ENCODE measurements at places on chromosomes 7 and 10. TPM values are rescaled to one million over a fixed set of nuclear protein-coding genes. Genes with fewer than 3 reads are reported as not detected.

The AKR1C2 gene
- 7.9 TPM for total RNA-seq

The PODXL gene
- 29.2 TPM for total RNA-seq

The TUBAL3 gene
- 0.34 TPM for total RNA-seq

The IGFBP1 gene
- total RNA-seq = not detected

The FAM180A gene
- total RNA-seq = 0.83 TPM

The PTPN20 gene
- total RNA-seq = 3.0 TPM

The CYP3A7 gene
- total RNA-seq = 0.26 TPM

The USP54 gene
- total RNA-seq = 47.3 TPM

The ARMC3 gene
- 0.42 TPM for total RNA-seq

The JAZF1 gene
- 30.4 TPM for total RNA-seq

The HOXA2 gene
- 5.4 TPM for total RNA-seq

The STMP1 gene
- total RNA-seq = 18.7 TPM

The MTPN gene
- 70.8 TPM for total RNA-seq

The ANKRD61 gene
- total RNA-seq = not detected

The RSPH10B gene
- total RNA-seq = not detected

The SUGCT gene
- 11.6 TPM for total RNA-seq

The COL28A1 gene
- total RNA-seq = 15.1 TPM

The ICA1 gene
- 7.4 TPM for total RNA-seq

The PRPF18 gene
- 24.2 TPM for total RNA-seq

The OPN4 gene
- 0.32 TPM for total RNA-seq

The TCAF2 gene
- total RNA-seq = 0.83 TPM

The OPN1SW gene
- not detected for total RNA-seq

The SPDYE9 gene
- total RNA-seq = not detected

The HMX3 gene
- not detected for total RNA-seq

The GIMAP6 gene
- total RNA-seq = 25.7 TPM

The CALCR gene
- 0.17 TPM for total RNA-seq

The BCAP29 gene
- 115 TPM for total RNA-seq

All from esophagus muscularis mucosa (tissue), 4 donors.